Suppressor macrophage treated with lipopolysaccharide for 4 hours (primary cell): ENCODE measurements at places on chromosomes 7 and 10.
A peak's percentile ranks its signal among the peaks of the same experiment; 100 is the strongest.

DNA sequence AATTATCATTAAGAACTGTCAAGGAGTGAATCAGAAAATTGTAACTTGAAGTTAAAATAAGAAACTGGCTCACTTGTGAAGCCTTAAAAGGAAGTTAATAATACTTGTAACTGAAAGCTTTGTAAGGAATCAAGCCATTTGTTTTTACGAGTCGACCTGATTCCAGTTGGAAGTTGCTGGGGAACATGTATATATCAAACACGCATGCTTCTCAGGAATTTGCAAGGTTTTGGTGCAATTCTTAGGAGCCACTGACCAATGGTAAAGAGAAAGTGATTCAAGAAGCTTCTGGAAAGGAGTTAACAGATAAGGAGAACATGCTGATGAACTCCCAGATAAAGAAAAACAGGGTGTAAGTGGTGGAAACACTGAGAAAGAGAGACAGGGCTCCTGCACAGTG, 56.4 kb downstream of the ETV1 start:
- no peak for DNase-seq

GRCh38 chr7:135186261-135186540, 15.7 kb upstream of the CYREN start:
- DNase-seq = no peak

GRCh38 chr7:121440857-121441503, 44.9 kb upstream of the FAM3C start:
- no peak for DNase-seq

- no peak for DNase-seq
These were observed 75.3 kb upstream of the STEAP1 start for GRCh38 chr7:90078921-90079320.

DNA sequence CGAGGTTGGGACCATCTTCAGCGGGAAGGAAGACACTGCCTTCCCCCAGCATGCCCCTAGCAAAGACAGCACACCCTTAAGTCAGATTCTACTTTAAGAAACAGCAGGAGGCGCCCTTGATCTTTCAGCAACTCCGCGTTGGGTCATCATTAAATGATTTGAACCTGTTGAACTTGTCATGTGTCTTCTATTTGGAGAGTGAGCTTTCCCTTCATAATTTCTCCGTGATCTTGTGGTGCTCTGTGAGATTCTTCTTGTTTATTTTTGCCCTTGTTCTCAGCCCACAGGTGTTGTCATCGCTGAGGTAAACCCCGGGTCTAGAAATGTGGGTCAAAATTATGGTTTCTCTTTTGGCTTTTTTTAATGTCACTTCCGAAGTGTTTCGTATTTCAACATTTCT, 49.5 kb upstream of the PITRM1 start:
- no peak for DNase-seq

- no peak for DNase-seq
These were observed 117.9 kb downstream of the FANK1 start for GRCh38 chr10:126014309-126014708.

- DNase-seq = no peak
These were observed 376.7 kb downstream of the GLRX3 start for GRCh38 chr10:130512936-130513335.

- no peak for DNase-seq
These were observed at the start of gene NACAD for GRCh38 chr7:45088821-45089340. Gene NACAD, minus strand, starts transcription at chr7:45088969. Its CDS starts 75 bp downstream, at chr7:45088894.

DNA sequence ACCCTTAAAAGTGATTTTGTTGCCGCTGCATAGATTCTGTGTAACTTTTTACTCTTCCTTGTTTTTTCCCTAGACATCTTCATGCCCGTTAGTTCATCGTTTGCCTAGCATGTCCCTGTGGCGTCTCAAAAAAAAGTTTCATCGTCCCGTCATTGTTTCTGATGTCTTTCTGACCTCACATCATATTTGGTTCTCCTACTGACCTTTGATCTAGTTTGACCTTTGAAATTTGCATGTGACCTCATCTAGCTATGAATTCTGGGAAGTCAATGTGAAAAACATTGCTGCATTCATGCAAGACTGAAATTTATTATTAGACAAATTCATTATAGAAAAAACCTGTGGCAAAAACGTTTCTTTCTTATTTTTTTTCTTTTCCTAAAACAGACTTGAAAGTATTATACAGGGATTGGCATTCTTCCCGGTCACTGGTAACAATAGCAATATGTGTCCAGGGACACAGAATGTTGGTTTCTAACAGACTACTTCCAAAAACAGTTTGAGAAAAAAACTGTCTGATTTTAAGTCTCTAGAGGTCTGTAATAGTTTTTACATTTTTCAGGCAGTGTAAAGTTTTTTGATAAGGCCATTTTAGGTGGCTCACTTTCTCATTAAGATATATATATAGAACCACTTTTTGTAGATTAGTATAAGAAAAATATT, 280.9 kb downstream of the USP6NL start:
- DNase-seq = no peak

GRCh38 chr7:2120251-2120660, 112.5 kb downstream of the MAD1L1 start:
- DNase-seq = no peak

DNA sequence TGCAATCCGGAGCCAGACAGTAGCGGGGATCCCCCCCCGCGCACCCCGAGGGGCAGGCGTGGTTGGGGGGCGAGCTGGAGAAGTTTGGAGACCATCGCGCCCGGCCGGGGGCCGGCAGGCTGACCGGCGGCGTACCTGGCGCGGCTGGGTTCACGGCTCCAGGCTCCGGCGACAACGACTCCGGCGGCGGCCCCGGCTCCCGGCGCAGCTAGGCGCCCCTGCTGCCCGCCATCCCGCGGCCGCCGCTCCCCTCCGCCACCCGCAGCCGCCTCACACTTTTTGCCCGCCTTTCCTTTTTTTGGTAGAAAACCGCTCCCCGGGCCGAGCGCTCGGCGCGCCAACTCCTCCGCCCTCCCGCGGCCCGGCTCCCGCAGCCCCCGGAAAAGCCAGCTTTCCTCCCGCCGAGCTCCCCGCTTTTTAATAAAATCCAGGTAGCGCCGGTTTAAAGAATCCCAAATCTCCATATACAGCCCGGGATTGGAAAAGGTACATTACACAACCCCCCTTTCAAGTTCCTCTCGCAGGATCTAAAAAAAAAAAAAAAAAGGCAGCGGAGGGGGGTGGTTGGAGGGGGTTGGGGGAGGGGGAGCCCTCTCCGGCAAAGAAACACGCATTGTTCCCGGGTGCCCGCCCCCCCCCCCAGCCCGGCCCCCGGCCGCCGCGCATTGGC, at the start of gene TNRC18:
Gene TNRC18, minus strand, starts transcription at position 529 of the 670 bp plus-strand sequence. CDS start 2,588 bp downstream, outside the sequence.
- DNase-seq = peak; percentile 65

- DNase-seq = peak; percentile 27
These were observed 276.5 kb downstream of the MAGI2 start for GRCh38 chr7:79176859-79177477.
